ENCODE measurements at places on chromosomes 5 and 9.
A peak's percentile ranks its signal among the peaks of the same experiment; 100 is the strongest.

- DNase-seq, result no peak
Measured at GRCh38 chr5:131280417-131280816, 16.6 kb downstream of the CDC42SE2 start.

- DNase-seq, result no peak
Measured at GRCh38 chr5:136453199-136453598, 87.9 kb upstream of the TRPC7 start.

DNA sequence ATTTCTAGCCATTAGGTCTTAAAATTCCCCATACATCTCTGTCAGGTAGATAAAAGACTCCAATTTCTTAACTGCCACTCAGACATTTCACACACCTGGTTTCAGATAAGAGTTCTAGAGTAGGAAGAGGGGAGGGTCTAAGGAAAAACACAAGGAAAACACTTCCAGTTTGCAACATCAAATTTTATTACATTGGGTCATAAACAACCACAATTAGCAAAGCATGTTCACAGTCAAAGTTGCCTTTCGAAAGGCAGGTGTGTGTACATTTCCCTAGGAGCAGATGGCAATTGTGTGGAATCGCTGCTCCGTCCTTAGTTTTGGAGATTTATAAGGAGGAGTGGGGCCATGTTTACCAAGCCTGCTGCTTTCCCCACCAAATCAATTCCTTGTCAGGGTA is 120.8 kb downstream of the DMRT2 start:
- no peak for DNase-seq

DNA sequence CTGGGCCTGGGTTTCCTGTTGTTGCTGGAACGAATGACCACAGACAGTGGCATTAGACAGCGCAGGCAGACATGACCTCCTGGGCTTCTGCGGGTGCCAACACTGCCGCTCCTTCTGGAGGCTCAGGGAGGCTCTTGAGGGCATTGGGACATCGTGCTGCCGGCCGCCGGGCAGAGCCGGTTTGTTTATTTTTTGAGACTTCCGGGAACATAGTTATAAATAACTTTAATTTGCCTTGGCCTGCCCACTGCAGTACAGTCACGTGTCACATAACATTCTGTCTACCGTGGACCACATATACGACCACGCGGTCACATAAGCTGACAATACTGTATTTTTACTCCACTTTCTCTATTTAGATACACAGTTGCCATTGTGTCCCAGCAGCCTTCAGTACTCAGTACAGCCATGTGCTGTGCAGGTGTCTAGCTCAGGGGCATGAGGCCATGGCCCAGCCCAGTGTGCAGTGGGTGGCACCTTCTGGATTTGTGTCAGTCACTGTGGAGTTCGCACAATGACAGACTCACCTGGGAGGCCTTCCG is 8.2 kb upstream of the TOR4A start:
- peak; percentile 64 for DNase-seq

GRCh38 chr5:2538169-2538568 is 213.3 kb downstream of the IRX2 start:
- no peak for DNase-seq

DNA sequence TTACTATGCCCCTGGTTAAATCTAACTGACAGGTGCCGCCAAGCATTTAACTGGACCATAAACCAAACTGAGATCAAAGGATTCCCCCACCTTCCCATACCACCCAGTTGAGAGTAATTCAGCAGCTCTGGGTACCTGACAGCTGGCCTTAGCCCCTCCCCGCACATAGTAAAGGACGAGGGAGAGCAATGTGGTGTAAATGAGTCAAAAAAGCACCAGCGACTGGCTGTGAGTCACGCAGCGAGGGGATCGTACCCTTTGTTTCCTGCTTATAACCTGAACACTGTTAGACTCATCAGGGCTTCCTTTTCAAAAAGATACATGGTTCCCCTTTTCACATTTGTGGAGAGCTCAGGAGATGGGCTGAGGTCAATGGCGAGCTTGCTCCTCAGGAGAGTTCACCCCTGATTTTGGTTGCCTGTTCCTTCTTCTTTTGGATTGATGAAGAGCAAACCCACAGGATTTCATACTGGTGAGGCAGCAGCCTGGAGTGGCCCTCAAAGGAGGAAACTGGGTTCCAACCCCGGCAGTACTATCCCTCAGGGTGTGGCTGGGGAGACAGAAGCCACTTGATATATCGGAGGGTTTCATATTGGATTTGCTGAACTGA is 71.5 kb downstream of the ANKRD33B start:
- DNase-seq, result no peak

- DNase-seq, result no peak
Measured at GRCh38 chr9:13904746-13905145, 409.2 kb downstream of the NFIB start.

DNA sequence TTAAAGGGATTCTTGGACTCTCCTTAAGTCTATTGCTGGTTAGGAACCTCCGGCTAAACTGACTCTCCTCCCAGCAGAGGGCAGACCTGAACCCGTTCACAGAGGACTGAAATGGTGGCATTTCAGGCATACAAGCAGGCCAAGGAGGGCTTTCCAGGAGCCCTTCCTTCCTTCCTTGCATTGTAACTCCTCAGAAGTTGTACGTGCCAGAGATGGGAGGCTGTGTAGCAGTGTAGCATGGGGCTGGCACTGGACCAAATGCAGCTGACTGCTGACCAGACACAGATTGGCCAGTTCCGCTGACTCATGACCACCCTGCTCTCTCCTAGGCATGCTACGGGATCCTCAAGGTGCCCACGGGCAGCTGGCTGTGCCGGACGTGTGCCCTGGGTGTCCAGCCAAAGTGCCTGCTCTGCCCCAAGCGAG is 36.4 kb downstream of the JADE2 start:
- peak; percentile 28 for DNase-seq

GRCh38 chr5:142327111-142327842 is 2.5 kb upstream of the SPRY4 start:
- DNase-seq, result no peak

GRCh38 chr5:81247441-81247972 is 14.4 kb downstream of the CKMT2 start:
- DNase-seq, result no peak

DNA sequence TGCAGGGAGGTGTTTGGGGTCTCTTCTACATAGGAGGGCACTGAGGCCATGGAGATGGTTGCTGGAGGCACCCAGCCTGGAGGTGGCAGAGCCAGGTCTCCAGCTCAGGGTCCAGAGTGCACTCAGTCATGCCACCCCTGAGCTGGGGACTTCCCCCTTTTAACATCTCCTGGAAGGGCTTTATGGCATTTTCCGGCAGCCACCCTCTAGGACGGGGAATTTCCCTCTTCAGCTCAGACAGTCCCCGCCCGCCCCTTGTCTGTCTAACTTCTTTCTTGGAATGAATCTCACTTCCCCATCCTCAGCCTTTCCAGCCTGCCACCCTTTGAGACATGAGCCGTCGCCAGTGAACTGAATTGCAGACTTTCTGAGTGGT is 49.9 kb downstream of the COL15A1 start:
- no peak for DNase-seq

DNA sequence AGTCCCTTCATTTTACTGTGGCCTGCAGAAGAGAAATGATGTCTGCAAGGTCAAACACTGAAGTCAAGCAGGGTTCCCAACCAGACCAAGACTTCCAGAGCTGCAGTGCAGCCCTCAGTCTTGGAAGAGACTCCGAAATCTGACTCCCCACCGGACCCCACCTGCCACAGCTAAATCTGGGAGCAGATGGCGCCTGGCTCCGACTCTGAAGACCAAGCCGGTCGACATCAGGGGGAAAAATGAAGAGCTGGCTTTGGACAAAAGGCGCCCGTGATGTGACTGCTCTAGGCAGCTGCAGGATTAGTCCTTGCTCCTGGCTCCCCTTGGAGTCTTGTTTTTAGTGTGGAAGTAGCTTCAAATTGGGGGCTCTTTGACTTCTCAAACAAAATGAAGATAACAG is 72.4 kb upstream of the ZNF622 start:
- DNase-seq, result no peak

DNA sequence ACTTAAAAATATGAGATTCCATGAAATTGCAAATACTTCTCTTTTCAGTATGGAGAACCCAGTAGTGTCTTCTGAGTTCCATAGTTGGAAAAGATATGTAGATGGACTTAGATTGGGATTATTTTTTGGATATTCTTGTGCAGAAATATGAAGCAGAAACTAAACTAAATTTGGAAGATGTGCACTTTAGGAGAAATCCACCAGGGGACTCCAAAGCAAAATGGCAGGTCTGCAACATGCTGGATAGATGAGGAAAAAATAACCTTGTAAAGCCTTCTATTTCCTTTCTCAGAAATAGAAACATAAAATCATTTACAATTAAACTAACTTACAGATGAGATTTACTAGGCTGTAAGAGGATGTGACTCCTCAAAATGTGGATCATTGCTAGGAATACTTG is 49.2 kb upstream of the MINAR2 start:
- no peak for DNase-seq

DNA sequence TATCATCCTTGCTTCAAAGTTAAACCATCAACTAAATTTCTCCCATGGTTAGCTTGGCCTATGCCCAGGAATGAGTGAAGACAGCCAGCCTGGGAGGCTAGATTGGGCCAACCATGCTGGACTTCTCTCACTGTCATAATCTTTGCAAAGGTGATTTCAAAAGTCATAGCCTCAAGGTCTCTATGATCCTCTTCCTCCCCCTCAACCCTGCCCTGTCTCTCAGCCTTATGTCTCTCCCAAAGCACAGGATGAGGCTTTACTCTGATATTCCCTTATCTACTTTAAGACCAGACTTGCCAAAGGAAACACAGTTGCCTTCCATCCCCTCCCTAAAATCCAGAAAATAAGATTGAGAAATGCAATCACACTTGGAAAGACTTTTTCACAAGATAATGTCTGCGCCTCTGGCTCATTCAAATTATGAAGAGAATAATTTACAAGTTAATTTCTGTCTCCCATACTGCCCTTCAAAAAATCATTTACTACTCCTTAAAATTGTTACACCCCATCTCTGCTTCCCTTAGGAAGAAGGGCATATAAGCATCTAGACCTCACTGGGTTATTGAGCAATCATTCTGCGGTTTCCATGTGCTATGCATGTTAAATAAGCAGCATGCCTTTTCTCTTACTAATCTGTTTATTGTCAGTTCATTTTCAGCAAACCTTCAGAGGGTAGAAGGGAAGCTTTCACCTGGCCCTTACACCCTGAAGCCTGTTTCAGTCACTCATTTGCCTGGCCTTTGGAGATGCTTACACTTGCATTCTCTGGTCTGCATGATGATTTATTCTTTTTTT is 113.8 kb upstream of the ANKRD55 start:
- no peak for DNase-seq

DNA sequence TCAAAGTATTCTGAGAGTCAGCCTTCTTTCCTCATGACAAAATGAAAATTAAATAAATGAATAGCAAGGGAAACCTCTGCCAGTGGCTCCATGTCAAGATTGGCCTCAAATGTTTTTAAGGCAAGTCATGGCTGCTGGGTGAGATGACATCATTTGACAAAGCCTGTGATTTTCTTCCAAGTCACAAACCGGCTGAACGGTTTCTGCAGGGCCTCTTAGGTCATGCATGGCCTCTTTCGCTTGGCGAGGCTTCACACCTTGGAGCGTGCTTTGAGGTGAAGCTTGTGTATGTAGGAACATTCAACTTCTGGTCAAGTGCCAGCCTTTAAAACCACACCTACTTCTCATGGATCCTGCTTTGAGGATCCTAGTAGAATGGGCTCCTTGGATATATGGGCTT is 161.0 kb upstream of the ZNF618 start:
- no peak for DNase-seq

GRCh38 chr5:115352571-115352970 is 56.1 kb upstream of the CCDC112 start:
- DNase-seq, result no peak

- no peak for DNase-seq
Measured at GRCh38 chr9:86668488-86668887, 278.8 kb downstream of the GAS1 start.

DNA sequence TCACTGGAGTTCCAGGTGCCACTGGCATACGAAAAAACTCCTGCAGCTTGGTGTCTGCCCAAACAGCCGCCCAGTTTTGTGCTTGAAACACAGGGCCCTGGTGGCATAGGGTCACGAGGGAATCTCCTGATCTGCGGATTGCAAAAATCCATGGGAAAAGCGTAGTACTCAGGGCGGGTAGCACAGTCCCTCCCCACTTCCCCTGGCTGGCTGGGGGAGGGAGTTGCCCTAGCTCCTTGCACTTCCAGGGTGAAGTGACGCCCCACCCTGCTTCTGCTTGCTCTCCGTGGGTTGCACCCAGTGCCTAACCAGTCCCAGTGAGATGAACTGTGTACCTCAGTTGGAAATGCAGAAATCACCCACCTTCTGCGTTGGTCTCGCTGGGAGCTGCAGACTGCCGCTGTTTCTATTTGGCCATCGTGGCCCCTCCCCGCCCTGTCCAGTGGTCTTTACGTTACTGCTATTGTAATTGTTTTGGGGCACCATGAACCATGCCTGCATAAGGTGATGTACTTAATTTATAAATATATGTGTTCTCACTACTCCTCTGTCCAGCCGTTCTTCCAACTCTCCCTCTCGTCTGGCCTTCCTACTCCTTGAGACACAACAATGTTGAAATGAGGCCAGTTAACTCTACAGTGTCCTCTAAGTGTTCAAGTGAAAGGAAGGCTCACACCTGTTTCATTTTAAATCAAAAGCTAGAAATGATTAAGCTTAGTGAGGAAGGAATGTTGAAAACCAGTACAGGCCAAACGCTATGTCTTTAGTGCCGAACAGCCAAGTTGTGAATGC is 65.9 kb downstream of the CCDC171 start:
- no peak for DNase-seq

DNA sequence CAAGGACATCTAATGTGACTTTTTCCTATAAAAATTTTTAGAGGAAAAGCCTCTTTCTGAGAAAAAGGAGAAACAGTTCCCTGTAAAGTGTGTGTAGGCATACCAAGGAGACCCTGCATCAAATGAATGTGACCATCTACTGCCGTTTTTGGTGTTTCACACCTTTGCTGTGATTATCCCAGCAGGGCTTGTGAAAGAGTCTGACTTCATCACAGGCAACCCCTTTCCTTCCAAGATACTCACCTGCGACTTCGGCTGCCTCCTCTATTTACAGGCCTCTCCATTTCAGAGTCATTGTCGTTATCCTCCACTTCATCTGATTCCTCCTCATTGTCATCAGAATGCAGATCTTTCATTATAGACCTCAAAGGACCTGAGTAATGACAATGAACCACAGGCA is 259.1 kb downstream of the MLLT3 start:
- no peak for DNase-seq

GRCh38 chr9:134406366-134407120 is 80.3 kb downstream of the RXRA start:
- peak; percentile 33 for DNase-seq

GRCh38 chr9:72786948-72787347 is 165.9 kb downstream of the ALDH1A1 start:
- no peak for DNase-seq
